ENCODE measurements at places on chromosomes 16 and 17. TPM values are rescaled to one million over a fixed set of nuclear protein-coding genes. Genes with fewer than 3 reads are reported as not detected.
A peak's percentile ranks its signal among the peaks of the same experiment; 100 is the strongest.

DNA sequence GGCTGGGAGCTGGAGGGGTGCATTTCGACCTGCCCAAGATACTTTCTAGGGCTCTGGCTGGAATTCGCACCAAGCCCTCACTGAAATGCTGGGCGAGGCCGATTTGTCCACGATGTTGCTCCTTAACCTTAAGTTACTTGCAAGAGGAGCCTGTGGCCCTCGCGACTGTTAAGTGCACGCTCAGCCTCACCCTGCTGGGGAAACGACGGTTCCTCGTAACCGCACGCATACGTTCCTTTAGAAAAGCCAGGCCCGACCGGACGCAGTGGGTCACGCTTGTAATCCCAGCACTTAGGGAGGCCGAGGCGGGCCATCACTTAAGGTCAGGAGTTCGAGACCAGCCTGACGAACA, 607 bp upstream of the NCOR1 start:
- DNase-seq: peak; percentile 44

DNA sequence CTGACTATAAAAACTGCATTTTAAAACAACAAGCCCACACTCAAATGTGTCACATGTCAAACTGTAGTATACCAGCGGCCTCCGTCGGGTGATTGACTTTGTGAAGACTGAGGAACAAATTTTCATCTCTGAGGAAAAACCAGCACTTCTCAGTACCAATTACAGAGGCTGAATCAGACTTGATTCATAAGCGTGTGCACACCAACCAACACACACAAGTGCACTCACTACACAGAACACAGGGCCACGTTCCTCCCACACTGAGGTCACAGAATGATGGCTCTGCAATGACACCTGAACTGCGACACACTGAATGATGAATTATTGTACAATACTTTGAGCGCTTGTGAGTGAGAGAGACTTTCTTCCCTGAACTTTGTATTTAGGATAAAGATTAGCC, 29.6 kb downstream of the XPO6 start:
- peak; percentile 35 for DNase-seq

DNA sequence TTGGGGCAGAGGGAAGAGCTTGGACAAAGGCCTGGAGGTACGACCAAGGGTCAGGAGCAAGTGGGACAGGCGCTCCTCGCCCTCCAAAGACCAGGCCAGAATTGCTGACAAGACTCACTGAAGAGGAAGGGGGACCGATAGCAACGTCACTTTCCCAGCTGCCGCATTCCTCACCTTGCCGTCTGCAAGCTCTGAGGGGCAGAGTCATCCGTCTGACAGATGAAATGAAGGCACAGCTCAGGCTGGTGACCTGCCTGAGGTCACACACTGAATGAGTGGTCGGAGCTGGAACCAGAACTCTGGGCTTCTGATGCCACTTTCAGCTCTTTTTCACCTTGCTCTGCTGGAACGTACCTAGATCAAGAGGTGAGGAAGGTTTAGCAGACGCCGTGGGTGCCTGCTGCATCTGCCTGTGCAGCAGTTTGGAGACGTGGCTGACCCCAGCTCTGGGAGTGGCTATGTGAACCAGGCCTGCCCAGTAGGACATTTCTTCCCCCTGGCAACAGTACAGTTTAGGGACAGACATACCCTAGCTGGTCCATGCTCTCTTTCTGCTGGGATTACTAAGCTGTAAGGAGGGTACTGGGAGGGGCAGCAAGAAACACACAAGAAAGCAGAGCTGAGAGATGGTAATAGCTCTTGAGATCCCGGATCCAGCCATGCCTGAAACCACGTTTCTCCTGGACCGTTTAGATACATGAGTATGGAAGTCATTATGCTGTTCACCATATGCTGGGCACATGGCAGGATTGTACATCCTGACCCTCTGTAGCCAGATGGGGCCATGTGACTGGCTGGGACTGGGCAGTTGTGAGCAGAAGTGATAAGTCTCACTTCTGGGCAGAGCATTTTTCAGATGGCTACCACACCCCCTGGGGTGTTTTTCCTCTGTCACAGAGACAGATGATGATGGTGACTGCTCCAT, 50.9 kb downstream of the IL21R start:
- no peak for DNase-seq

- DNase-seq: peak; percentile 67
These were observed 9.1 kb downstream of the PSMB3 start for GRCh38 chr17:38761612-38762011.

GRCh38 chr17:71632328-71632727, 488.5 kb upstream of the SOX9 start:
- no peak for DNase-seq

DNA sequence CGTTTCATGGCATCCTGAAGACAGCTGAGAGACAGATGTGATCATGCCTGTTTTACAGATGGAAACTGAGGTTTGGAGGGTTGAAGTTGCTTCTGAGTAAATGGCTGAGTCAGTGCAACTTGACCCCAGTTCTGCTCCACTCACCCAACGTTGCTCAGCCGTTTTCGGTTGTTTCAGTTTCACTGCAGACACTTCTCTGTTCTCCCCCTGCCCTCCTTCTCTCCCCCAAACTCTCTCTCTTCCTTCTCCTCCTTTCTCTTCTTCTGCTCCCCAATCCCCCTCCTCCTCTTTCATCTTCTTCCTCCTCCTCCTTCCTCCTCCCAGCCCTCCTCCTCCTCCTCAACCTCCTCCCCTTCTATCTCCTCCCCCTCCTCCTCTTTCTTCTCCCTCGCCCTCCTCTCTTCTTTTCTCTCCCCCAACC, 9.4 kb upstream of the CEP20 start:
- peak; percentile 44 for DNase-seq

The XAF1 gene
- total RNA-seq: 306 TPM

The TMEM92 gene
- not detected for total RNA-seq

The GPR142 gene
- not detected for total RNA-seq
